ENCODE measurements at places on chromosomes 3 and 15.
A peak's percentile ranks its signal among the peaks of the same experiment; 100 is the strongest.

DNA sequence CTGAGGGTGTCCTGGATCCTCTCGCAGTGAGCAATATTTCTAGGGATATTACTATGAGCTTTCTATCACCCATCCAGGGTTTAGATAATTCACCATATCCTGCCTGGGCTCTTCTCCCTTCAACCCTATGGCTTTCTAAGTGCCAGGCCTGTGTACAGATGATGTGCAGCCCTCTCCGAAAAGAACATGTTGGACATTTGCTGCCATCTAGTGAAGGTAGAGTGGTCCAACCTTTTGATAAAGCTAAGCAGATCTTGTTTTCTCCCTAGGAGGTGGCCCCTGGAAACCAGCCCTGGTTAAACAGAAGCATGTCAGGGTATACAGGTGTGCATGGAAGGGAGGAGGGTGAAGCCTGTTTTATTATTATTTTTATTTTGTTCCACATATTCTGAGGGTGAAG is 27.9 kb upstream of the SCN10A start:
- no peak for DNase-seq

DNA sequence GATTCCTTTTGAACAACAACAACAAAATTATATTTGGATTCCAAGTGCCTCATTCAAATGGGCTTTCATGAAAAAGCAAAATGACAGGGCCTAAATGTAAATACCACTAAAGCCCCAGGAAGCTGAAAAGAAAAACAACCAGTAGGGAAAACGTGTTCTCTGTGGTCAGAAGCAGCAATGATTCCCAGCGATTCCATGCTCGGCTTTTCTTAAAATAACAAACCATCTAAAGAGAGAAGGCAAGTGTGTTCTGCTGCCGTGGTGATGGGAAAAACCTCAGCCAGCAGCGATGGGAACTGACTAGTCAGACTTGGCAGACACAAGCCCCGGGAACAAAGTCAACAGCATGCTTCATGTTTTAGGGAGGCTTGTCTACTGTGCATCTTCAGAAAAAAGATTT is 153.6 kb downstream of the TNIK start:
- no peak for DNase-seq

DNA sequence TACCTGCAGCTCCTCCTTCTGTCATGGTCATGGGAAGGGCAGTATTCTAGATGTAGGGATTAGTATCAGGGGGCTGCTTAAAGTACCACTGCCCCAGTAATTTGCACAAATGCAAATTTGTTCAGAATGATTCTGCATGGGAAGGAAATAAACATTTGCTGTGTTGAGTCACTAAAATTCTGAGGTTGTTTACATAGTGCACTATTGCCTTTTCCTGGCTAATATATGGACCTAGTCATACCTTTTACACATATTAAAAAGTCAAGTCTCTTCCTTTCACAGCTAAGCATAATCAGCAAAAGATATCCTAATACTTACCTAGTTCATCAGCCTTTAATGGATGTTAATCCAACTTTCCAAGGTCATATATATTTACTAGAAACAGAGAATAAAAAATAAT is 746.4 kb upstream of the NR2F2 start:
- no peak for DNase-seq

DNA sequence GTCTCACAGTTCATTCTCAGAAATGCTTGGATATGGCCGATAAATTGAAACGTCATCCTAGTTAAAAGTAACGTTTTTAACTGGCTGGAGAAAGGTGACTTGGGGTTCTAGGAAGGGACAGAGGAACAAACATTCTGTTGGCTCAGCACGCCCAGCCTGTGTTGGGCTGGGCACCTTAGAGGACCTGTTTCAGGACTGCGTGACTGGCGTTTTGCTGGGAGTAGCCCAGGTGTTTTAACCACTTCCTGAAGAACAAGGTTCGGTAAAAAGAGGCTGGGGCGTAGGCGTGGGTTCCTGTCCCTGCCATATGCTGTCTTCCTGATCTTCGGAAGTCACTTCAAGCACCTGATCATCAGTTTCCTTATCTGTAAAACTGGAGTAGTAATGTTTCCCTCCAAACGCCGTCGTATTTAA is 1.1 kb upstream of the TLNRD1 start:
- peak; percentile 26 for DNase-seq

- DNase-seq, result no peak
Observed at GRCh38 chr15:66570327-66570726, 4.5 kb upstream of the LCTL start.

DNA sequence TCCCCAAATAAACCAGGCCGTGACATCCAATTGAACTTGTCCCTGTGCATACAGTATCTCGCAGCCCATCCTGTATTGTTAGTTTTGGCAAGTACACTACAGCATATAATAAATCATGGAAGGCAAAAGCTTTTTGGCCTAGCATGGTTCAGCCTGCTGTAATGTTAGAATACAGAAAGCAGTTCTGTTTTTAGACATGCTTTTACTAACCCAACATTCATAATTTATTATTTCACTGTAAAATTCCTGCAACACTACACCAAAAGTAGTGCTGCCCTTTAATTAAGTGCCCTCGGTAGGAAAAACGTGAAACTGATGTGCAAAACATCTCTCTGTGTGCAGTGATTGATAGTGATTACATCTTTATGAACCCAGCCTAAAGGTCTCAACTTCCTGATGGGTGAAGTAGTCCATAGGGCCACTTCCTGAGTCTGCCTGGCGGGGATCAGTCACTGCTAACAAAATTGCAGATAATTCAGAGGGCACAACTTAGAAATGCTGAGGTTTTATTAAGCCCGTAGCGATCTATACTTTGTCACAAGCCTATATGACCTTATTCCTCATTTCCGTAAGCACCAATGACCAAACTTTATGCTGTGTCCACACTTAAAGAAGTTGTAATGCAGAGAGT is 227.8 kb downstream of the CDIN1 start:
- DNase-seq, result no peak

DNA sequence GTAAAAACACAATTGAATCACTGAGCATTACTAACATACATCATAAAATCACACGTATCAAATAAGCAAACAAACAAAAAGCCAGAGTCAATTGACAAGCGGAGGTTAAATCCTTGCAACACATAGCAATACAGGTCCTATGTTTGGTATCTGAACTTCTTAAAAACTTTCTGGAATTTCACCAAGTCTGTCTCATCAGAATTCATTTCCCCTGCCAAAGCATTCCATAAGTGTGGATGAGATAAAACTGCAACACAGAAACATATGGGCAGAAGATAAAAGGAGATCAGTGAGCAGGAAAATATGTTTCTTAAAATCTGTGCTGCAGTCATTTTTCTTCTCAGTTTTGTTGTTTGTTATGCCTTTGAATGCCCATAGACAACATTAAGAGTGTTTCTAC is 1155.5 kb downstream of the TBL1XR1 start:
- DNase-seq, result no peak

GRCh38 chr3:99758502-99759177 is 59.0 kb upstream of the CMSS1 start:
- DNase-seq, result no peak

GRCh38 chr3:39024497-39024896 is 27.2 kb downstream of the SCN11A start:
- no peak for DNase-seq

DNA sequence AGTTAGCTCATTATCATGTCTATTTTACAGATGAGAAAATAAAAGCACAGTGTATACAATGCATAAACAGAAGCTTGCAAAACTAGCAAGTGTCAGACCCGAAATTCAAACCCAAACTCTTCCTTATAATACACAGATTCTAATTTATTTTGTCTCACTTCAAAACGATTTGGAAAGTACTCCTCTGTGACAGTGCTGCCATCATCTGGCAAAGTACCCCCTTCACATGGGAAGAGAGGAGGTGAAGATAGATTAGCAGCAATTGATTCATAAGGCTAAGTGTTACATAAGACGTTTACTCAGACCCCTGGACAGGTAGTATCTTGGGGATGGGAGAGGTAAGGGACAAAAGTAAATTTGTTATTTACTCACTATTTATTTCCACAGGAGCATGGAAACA is 744.0 kb upstream of the SGO1 start:
- no peak for DNase-seq

GRCh38 chr15:43330780-43331087 is 361 bp upstream of the LCMT2 start:
- no peak for DNase-seq

DNA sequence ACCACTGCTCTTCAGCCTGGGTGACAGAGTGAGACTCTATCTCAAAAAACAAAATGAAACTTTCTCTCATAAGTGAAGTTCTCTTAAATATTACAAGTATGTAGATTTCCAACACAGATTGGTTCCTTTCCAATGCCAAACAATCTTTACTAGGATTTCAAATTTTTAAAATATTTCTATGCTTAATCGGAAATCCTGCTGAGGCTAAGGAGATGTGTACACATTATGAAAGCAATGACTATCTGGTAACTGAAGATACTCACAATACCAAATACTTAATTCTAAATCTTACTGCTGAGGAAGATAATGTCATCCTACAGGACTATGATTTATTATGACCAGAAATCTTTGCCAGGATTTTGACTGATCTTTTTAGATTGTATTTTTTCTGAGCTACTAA is 255.6 kb upstream of the ZNF717 start:
- DNase-seq, result no peak

GRCh38 chr15:48541341-48542278 is 103.9 kb downstream of the FBN1 start:
- no peak for DNase-seq

DNA sequence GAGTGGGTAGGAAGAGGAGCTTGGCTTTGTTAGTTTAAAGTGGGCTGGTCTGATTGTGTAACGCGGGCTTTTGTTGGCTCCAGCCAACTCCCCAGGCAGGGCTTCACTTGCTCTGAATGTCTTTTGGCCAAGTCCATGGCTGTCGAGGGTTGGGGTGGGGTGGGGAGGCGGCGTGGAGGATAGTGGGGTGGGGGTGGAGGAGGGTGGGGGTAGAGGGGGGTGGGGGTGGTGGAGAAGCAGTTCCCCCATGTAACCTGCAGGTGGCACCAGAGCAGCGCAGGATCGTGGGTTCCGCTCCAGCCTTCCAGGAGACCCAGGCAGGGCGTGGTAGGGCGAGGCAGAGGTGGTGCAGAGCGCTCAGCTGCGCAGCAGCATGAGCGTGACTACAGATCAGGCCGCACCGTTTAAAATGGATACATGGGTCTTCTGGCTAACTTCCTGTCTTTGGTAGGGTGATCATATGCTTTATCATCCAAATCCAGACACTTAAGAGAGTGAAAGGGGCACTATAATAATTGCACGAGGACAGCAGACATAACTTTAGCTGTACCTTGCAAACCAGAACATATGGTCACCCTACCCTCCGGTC is 28.3 kb downstream of the GOLGA6A start:
- DNase-seq, result peak; percentile 39

DNA sequence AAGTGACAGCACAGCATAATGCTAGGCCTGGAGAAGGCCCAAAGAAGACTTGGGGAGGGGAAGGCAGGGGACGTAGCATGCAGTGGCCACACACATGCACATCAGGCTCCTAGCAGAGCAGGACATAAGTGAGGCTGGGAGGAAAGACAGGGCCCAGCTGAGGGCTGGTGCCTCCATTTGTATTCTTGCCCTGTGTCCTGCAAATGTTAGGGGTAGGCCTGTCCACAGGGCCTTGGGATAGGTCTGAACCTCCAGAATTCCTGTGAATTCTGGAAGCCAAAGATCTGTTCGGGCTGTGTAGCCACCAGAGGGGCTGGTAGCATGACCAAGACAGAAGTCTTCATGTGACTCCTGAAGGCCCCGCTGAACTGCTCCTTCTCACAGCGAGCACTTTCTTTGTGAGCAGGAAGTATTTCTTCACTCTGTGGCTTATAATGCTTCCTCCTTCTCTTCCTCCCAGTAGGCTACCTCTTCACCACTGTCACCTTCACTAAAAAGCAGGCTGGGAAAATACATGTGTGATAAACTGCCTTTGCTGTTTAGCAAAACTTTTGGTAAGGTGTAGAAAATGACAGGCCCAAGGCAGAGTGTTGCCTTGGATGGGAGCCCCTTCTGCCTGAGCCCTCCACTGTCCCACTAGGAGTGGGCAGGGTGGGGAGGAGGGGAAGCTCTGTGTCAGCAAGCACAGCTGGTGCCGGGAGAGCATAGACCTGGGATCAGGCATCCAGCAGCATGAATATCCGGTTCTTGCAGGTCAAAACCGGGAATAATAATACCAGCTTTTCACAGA is 8.4 kb downstream of the CERS3 start:
- no peak for DNase-seq

- no peak for DNase-seq
Observed at GRCh38 chr15:39400821-39401550, 179.9 kb upstream of the THBS1 start.

DNA sequence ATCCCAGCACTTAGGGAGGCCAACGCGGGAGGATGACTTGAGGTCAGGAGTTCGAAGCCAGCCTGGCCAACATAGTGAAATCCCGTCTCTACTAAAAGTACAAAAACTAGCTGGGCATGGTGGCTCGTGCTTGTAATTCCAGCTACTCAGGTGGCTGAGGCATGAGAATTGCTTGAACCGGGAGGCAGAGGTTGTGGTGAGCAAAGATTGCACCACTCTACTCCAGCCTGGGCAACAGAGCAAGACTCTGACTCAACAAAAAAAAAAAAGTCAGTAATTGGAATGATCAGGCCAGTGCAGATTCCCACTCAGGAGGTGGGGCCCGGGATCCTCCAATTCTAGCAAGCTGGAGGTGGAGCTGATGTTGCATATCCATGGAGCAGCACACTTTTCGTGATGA is 5.6 kb downstream of the CFAP92 start:
- DNase-seq, result no peak

GRCh38 chr3:58683001-58683458 is 16.5 kb upstream of the FAM3D start:
- DNase-seq, result no peak

DNA sequence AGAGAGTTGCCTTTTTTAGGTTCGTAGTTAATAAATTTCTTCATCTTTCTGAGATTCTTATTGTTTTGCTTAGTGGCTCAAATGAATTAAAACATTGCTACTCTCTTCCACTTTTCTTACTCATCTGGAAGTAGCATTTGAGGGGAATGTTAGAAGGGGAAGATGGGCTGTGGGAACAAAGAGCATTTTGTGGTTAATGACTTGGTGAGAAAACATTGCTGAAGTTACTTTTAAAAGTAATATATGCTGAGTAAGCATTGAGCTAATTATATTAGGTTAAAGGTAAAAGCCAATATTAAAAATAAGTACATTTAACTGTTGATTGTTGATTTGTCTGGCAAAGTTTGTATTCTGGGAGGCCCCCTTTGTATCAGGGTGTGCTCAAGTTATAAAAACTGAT is 5.7 kb downstream of the MORF4L1 start:
- DNase-seq, result no peak

DNA sequence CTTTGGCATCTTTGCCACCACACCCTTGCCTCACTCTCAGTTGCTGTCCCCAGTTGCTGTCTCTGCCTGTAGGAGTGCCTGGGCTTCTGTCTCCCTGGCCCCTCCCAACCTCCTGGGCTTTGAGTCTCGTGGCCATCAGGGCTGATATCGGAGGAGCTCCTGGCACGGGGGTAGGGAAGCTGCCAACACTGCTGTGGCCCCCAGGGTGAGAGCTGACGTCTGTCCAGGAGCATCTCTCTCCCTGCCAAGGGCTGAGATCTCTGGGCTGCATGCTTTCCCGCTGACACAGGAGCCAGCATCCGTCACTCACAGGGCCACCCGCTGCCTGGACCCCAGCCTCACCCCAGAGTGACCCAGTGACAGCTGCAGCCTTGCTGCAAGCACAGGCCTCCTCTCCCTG is 47.4 kb downstream of the EXOG start:
- no peak for DNase-seq
